ENCODE measurements at places on chromosomes 11 and 22.

GRCh38 chr22:37684803-37685615, 1.1 kb upstream of the NOL12 start:
- DNase-seq: no peak

GRCh38 chr22:18023509-18024275, 669 bp downstream of the MICAL3 start:
- DNase-seq: peak; percentile 59

DNA sequence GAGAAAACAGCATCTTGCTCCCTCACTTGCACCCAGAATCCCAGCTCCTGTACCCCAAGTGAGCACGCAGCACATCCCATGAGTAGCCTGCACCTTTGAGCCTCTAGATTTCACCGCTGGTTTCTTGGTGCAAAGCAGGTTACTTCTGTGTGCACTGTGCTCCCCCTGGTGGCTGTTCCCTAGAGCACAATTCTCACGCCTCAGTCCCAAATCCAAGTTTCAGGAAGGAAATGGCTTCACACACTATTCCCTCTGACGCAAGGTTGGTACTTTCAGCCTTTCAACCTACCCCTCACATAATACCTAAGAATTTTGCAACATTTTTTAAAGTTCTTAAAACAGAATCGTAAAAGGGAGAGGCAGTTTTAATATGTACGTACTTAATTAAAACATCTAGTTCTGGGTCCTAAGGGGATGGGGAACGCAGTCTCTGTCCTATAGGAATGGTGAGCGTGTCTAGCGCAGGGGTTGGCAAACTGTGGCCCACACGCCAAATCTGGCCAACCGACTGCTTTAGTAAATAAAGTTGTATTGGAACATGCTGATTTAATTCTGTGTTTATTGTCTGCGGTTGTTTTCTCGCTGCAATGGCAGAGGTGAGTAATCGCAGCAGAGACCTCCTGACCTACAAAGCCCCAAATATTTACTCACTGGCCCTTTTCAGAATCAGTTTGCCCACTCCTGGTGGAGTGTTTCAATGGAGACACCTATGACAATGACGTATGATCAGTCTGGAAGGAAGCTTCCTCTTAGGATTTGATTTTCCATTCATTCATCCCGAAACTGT, 27.5 kb downstream of the DHCR7 start:
- DNase-seq: peak; percentile 53

DNA sequence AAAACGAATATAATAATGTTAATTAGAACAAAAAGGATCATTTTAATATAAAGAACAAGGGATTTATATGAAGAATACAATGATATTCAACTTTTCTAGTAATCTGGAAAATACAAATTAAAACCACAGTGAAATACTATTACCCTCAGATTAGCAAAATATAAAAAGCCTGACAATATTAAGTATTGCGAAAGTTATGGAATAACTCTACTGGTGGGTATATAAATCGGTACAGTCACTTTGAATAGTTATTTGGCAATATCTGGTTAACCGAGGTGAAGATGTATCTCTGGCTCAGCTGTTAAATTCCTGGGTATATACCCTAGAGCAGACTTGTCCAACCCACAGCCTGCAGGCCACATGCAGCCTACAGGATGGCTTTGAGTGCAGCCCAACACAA, 118.8 kb downstream of the ATM start:
- DNase-seq: no peak

GRCh38 chr11:64556044-64556720, 34.8 kb upstream of the SLC22A12 start:
- DNase-seq: no peak

GRCh38 chr11:1288426-1289151, 20.8 kb downstream of the TOLLIP start:
- no peak for DNase-seq

- no peak for DNase-seq
Observed at GRCh38 chr11:126755526-126755925, 245.0 kb downstream of the KIRREL3 start.

DNA sequence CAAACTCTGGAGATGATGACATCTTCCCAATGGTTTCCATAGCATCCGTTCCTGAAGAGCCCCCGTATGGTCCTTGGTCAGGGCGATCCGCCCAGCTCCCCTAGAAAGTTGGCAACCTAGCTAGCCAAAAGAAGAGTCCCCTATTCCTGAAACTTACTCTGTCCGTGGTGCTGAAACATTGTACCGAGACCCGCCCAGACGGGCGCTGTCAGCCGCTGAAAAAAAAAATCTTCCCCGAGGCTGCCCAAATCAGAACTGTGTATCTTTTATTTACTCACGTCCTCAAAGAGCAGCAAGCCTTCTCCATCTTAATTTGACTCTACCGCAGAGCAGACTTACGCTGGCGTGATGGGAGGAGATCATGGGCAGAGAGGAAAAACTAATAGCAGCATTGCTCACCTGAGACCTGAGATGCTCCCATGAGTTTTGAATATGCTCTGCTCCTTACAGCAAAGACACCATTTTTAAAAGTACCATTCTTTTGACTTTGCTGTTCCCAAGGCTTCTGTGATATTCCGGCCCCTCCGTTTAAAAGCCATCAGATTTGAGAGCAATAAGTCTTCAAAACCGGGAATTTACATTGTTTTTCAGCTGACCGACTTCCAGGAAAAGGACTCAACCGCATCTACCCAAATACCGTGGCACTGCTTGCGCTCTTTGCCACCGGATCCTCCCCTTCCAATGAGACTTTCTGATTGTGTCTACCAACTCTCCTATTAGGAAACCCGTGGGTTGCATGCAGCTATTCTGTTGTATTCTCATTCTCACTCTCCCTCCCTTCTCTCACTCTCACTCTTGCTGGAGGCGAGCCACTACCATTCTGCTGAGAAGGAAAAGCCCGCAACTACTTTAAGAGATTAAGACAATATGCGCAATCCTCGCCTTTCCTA, at the start of gene SLC17A6:
Gene SLC17A6 (plus strand): TSS at position 786 of the 890 bp plus-strand sequence. CDS start 153 bp downstream, outside the sequence.
- DNase-seq: peak; percentile 30

- peak; percentile 98 for DNase-seq
Observed at GRCh38 chr22:42614312-42615091, at the start of gene POLDIP3. TSS of gene POLDIP3 (minus strand) at chr22:42614883. CDS start at chr22:42614857, 26 bp downstream.

GRCh38 chr22:24176630-24177029, 4.7 kb upstream of the SUSD2 start:
- no peak for DNase-seq

DNA sequence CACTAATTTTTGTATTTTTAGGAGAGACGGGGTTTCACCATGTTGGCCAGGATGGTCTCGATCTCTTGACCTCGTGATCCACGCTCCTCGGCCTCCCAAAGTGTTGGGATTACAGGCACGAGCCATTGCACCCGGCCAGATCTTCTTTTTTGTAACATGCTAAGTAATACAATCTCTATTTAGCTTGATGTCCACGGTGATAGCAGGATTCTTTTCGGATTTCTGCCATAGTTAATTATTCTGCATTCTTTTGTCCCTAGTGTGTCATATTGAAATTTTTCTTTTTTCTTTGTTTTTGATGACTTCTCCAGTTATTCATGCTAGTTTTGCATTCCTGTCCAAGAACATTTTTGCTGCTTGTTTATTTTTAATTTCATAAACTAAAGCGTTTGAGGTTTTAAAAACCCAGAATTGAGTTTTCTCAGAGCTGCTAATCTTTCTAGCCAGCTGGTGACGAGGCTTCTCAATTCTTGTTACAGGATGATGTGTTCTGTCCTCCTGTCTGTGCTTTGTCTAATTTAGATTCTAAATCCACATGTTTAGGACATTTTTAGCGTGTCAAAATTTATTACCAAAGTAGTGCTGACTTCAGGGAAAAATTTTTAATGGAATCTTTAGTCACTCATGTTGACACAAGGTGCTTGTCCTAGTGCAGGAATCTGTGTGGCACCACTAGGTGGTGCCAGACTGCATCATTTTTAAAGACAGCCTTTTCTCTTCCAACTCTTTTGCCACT, 21.8 kb downstream of the NF2 start:
- DNase-seq: peak; percentile 40

- DNase-seq: no peak
Observed at GRCh38 chr11:126113515-126113957, 50.9 kb upstream of the CDON start.
